ENCODE measurements at places on chromosomes 13 and 19.

DNA sequence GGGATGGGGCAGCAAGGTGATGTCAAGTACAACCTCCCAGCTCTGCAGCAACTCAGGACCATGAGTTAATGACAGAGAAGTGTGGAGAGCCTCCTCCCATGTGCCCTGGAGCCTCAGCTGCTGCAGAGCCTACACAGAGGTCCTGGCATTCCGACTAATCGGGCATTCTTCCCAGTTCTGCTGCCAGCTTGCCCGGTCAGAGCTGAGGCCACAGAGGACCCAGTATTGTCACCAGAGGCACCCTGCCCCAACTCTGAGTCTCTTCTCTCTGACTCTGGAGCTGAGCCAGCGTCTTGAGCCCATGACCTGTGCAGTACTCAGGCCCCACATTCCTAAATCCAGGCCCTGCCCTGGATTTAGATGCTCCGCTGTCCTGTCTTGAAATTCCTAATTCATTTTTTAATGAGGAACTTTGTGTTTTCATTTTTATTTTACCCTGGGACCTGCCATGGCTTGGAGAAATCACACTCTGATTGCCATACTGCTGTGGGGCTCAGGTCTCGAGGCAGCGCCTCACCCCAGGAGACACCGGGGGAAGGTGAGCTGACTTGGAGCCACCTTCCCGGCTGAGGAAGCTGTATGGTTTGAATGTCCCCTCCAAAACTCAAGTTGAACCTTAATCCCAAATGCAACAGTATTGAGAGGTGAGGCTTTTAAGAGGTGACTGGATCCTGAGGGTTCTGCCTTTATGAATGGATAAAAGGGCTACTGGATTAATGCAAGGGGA lies 144.9 kb upstream of the ZNF507 start:
- DNase-seq, result no peak

- DNase-seq, result no peak
Observed at GRCh38 chr19:47257411-47258169, 1.3 kb downstream of the CCDC9 start.

DNA sequence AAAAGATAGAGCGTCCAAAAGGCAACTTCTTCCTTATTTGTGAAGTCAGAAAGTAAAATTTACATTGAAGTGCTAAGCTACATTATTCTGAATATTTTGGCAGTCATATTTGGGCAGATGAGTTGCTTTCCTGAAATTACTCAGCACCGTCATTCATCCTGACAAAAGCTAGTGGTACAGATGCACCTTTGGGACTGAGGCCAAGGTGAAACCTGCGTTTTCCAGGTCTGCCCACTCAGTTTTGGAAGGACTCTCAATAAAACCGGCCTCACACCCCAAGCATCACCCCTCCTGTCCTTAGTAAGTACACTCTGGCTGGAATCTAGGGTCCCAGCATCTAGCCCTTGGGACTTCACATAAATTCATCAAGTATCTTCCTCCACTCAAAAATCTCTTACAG lies 187.5 kb downstream of the TM9SF2 start:
- DNase-seq, result no peak

DNA sequence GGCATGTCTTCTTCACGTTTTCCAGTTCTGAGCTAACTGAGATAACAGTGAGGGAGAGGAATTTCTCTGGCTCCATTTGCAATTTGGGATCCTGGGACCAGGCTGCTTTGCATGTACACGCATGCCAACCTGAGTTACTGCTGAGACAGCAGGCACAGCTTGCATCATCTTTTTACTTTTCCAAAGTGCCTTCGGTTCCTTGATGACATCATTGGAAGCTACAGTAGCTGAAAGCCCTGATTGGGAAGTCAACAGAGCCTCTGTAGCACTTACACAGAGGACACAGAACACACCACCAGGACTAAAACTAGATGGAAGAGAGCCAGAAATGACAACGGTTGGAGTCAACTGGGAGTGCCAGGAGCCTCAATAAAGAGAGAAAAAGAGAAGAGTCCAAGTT lies 399.1 kb upstream of the GPC6 start:
- no peak for DNase-seq

DNA sequence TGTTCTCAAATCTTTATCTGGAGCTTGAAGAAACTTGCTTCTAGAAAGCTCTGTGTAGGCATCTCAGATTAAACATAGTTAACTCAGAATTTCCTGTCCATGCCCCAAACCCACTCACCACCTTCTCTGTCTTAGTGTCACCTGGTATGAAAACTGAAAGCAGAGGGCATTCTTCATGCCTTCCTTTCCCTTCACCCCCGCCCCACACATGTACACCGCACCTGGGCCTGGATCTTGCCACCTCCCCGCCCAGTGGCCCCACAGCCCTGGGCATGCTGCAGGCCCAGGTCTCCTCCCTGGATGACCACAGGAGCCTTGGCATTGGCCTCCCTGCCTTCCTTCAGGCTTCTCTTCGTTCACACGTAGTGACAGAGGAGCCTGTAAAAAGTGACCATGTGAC lies 15.8 kb downstream of the CFAP97D2 start:
- DNase-seq, result no peak

- DNase-seq, result no peak
Observed at GRCh38 chr19:1844513-1845124, 3.7 kb downstream of the REXO1 start.

GRCh38 chr13:40476175-40476958 lies 190.1 kb downstream of the FOXO1 start:
- DNase-seq, result no peak

DNA sequence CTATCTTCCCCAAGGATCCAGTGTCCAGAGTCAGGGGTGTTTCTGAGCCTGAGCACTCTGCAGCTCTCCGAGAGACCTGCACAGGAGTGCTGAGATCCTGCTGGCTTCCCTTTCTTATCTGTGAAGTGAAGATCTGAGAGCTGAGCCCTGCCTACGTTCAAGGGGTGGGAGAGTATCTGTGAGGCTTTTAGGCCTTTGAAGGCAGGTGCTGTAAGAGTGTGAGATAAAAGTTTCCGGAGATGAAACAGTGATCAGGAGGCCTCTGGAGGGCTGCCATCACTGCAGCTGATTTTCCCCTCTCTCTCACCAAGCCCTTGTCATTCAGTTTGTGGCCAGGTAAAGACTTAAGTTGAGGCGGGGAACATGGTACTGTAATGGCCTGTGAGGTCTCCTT lies 83.1 kb downstream of the AKAP11 start:
- DNase-seq, result no peak

DNA sequence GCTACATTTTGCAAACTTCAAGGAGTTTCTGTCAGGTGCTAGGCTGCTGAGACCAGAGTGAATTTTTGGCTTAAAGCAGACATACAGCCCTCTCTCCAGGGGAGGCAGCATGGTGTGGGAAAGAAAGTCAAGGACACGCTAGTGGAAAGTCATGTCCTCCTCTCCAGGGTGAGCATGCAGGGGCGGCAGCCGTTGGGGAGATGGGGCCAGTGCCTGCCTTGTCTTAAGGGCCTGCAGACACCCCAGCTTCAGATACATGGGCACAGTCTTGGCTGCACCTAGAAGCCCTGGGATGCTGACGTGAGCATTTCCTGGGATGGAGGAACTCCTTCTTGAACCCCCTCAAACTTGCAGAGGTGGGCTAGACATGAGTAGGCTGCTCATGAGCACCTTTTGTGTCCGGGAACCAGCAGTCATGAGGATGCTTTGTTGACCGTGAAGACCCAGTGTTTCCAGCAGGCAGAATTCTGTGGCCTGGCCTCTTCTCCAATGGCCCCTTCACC lies 43.3 kb upstream of the PEPD start:
- DNase-seq, result no peak

DNA sequence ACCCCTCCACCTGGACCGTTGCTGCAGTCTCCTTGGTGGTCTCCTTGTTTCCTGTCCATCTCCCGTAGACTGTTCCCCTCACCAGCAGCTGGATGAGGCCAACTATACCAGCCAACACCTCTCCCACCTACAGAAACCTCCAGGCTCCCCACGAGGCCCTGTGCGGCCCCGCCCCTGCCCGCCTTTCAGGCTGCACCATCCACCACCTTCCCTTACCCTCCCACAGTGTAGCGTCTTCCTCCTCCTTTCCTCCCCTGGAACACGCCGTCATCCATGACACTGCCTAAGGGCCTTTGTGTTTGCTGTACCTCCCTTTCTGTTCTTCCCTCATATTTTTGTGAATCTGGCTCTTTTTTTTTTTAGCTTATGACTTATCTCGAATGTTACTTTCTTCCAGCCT lies 23.8 kb upstream of the WDR88 start:
- no peak for DNase-seq

- no peak for DNase-seq
Observed at GRCh38 chr13:95809429-95809828, 132.5 kb downstream of the DNAJC3 start.

- DNase-seq, result peak; percentile 26
Observed at GRCh38 chr13:31431722-31432137, 232.0 kb downstream of the B3GLCT start.

GRCh38 chr13:48185018-48185417 lies 48.0 kb upstream of the ITM2B start:
- DNase-seq, result no peak

DNA sequence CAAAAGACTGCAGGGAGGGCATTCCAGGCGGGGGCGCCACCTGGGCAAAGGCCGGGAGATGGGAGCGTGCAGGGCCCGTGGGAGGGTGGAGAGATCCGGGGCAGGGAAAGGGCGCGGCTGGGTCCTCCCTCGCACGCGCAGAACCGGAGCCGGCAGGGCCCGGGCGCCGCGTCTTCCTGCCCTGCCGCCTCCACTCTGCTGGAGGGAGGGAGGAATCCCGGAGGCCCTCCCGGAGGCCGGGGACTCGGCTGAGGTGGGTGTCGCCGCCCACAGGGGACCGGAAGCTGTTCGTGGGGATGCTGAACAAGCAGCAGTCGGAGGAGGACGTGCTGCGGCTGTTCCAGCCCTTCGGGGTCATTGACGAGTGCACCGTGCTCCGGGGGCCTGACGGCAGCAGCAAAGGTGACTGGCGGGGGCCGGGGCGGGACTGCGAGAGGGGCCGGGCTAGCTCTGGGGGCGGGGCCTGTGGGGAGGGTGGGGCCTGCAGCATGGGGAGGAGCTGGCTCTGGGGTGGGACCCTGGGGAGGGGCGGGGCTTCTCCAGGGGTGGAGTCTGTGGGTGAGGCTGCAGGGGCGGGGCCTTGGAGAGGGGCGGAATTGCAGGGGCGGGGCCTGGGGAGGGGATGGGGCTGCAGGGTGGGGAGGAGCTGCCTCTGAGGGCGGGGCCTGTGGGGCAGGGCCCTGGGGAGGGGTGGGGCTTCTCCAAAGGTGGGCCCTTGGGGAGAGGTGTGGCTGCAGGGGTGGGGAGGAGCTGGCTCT lies 51.3 kb downstream of the CELF5 start:
- peak; percentile 62 for DNase-seq

- DNase-seq, result no peak
Observed at GRCh38 chr19:28034936-28035335, 1178.0 kb downstream of the UQCRFS1 start.

GRCh38 chr13:64069892-64070291 lies 2654.2 kb upstream of the PCDH20 start:
- no peak for DNase-seq

DNA sequence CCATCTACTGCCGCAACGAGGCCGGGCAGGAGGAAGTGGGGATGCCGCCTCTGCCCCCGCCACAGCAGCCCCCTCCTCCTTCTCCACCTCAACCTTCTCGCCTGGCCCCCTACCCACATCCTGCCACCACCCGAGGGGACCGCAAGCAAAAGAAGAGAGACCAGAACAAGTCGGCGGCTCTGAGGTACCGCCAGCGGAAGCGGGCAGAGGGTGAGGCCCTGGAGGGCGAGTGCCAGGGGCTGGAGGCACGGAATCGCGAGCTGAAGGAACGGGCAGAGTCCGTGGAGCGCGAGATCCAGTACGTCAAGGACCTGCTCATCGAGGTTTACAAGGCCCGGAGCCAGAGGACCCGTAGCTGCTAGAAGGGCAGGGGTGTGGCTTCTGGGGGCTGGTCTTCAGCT lies 3.4 kb upstream of the NUP62 start:
- no peak for DNase-seq

- DNase-seq, result peak; percentile 27
Observed at GRCh38 chr19:56066152-56067023, 54.7 kb downstream of the ZNF787 start.

DNA sequence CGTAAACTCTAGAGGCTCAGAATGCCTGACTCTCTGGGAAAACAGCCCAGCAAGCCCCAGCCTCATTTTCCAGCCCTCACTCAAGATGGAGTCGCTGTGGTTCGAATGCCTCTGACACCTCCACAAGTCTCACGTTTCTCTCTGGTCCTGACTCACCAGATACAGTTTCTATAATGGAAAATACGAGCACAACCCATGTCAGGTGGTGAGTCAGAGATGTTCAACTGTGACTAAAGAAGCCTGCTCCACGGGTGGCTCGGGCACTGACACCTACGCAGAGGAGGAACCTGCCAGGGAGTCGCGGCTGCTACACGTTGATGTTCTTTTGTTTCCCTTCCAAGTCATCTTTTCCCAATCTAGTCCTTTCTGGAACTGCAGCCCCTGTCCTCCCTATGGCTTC lies 87.1 kb upstream of the STK24 start:
- peak; percentile 89 for DNase-seq

DNA sequence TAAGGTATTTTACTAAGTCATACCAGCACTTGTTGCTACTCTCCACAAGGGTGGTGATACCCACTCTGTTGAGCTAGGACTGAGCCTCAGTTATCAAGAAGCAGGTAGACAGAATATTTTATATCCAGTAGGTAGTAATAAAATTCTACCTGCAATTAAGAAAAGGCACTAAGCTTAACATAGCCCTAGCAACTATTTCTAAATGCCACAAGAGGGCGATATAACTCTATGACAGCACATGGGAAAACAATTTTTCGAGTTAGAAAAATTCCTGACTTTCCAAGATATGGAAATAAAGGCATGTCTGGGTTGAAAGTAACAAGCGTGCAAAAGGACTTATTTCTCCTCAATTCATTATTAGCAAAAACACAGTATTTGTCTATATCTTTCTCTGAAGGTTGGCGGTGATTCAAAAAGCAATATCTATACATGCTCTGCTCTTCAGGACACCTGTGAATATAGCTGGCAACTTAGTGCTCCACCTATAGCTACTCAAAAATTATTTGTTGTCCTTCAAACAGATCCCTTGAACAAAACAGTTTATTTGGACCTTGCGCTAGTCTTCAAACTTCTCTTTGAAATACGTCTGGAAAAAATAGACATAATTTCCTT lies 14.7 kb downstream of the CCDC169 start:
- peak; percentile 54 for DNase-seq

GRCh38 chr13:74629985-74630384 lies 495.8 kb upstream of the KLF12 start:
- DNase-seq, result no peak

DNA sequence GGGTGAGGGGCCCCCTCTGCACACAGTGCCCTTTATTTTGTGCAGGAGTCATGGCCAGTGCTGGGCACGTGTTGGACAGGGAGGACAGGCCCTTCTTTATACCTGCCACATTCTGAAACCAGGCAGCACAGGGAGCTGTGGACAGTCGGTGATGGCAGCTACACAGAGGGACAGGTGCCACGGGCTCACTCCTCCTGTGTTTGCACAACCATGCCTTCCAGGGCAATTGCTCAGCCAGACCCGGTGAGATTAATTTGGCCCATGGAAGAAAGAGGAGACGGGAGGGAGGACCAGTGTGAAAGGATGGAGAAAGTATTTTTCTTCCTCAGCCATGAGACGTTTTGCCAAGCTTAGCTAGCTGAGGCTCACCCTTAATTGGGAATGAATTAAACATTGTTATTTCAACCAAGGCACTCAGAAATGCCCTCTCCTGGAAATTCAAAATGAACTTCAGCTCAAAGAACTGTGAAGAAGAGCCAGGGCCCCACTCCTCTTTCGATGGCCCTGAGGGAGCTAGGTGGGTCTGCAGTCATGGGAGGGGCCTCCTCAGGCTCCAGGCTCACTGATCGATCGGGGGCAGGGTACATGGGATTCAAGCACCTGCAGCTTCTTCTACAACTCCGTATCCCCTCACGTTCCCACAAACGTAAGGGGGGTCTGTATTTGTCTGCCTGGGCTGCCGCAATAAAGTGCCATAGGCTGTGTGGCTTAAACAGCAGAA lies 41.2 kb downstream of the SHISA2 start:
- DNase-seq, result no peak
